Fibroblast of skin of scalp (primary cell): ENCODE measurements at places on chromosomes 5 and 9.
A peak's percentile ranks its signal among the peaks of the same experiment; 100 is the strongest.

GRCh38 chr5:50699737-50700136 lies 33.3 kb downstream of the PARP8 start:
- no peak for DNase-seq

DNA sequence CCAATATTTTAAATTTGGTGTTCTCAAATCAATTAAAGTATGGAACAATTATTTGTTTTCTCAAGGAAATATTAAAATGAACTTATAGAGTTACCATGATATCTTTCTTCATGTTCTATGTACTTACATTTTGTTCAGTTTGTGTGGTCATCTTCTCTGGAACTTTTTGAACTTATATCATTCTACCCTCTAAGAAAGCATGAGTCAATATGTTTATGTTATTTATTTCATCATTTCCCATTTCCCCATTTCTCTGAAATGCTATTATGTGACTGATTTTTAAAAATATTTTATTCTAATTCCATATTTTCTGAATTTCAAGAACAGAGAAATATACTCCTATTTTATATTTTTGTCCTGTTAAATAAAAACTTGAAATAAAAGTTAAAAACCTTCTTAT lies 123.5 kb upstream of the ACOT12 start:
- peak; percentile 22 for DNase-seq

- DNase-seq, result no peak
Observed at GRCh38 chr9:114348261-114348905, 18.7 kb downstream of the ORM2 start.

DNA sequence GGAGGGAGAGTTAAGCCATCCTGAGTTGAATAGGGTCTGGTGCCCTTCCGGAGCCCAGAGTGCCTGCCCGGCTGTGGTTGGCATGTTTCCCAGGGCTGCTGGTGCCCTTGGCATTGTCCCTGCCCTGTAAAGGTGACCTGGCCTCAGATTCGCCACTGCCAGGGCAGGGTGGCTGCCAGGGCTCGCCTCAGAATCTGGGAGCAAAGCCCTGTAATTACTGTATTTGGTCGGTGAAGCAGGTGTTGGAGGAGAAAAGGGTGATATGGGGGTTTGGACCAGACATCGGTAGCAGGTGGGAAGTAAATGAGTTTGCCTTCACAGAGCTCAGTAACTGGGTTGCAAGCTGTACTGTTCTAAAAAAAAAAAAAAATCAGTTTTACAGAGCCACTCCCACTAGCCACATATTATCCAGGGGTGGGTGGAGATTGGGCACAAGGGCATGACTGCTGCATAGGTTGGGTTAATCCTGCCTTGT lies 47.6 kb downstream of the RGS3 start:
- no peak for DNase-seq

- no peak for DNase-seq
Observed at GRCh38 chr5:123732257-123732656, 220.3 kb downstream of the CSNK1G3 start.
